ENCODE measurements at places on chromosomes 2 and 18.

DNA sequence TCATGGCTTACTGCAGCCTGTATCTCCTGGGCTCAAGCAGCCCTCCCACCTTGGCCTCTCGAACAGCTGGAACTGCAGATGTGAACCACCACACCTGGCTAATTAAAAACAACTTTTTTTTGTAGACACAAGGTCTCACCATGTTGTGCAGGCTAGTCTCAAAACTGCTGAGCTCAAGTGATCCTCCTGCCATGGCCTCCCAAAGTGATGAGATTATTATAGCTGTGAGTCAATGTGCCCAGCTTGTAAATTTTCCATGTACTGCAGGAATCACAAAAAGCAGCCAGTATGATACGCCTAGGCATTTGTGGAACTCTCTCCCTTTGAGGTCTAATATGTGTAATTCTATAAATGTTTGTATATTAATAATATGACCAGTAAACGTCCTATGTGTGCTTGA lies 59.9 kb downstream of the MSH6 start:
- DNase-seq = no peak

- DNase-seq = no peak
Measured at GRCh38 chr2:25085761-25086560, 44.1 kb downstream of the EFR3B start.

DNA sequence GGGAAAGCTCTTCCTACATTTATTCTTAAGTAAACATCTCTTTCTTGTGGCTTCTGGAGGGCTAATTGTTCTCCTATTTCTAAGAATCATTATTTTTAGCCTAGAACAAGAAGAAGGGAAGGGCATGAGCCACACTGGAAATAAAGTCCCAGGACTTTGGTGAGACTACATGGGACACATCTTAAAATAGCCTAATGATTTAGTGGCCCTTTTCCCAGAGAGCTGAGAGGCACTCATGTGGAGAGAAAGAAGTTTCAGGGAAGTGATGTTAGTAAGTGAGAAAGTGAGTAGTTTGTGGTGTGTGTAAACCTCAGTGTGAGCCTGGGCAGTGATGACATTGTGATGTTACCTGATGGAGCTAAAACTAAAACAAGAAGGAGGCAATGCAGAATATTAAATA lies 14.6 kb downstream of the ITGA4 start:
- DNase-seq = no peak

DNA sequence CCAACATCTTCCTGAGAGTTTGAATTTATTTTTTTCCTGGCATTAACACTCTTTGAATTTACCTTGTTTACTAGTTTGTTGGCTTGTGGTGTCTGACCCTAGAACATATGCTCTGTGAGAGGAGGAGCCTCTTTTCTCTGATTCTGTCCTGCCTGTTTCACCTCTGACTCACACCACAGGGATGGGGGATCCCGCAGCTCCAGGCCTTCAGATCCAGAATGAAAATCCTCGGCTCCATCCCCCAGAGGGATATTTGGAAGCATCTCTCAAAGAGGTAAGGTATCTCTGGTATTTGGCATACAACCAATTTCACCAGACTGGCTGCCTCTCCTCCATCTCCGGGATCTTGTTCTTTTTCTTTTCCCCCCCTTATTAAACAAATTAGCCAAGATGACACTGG lies 104.7 kb downstream of the GPR39 start:
- no peak for DNase-seq

DNA sequence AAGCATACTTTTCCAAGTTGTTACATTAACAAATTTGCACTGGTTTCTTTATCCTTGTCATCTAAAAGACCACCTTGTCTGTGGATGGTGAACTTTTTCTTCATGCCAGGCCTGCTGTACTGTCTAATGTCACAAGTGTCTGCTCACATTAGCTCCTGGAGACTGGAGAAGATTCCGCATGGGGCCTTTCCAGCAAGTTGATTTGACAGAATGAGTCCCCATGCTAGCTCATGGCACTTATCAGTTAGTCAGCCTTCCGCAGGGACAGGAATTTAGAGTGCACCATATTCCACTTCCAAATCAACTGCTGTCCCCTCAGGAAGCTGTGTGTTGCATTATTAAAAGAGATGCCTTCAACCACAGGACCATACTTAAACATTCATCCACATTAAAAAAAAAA lies 41.4 kb upstream of the LRPPRC start:
- no peak for DNase-seq

DNA sequence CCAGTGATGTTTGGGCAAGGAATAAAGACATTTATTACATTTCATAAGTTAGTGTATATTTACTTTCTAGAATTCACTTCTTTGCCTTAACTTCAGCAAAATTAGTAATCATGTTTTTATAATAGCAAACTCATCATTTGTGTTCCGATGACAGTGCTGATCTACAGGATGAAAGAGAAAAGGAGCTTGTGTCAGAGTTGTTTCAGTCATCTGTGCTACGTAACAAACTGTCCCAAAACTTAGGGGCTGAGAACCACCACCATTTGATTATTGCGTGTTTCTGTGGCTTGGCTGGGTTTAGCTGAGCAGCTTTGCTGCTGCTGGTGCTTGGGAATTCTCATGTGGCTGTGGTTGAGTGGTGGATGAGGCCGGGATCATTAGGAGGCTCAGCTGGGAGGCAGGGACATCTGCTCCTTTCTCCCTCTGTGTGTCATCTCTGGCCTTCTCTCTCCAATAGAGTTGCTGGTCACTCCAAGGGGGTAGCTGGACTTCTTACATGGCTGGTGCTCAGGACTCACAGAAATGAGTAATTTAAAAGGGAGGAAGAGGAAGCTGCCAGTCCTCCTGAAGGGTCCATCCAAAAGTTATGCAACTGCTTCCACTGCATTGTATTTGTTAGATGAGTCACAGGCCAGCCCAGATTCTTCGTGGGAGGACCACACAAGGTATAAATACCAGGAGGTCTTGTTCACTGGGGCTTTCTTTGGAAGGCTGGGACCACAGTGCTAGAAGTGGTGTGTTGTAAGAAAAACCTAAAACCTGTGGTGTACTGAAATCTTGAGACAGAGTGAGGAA lies 43.4 kb upstream of the HAAO start:
- no peak for DNase-seq

GRCh38 chr2:34201099-34201498 lies 602.0 kb upstream of the FAM98A start:
- DNase-seq = no peak

DNA sequence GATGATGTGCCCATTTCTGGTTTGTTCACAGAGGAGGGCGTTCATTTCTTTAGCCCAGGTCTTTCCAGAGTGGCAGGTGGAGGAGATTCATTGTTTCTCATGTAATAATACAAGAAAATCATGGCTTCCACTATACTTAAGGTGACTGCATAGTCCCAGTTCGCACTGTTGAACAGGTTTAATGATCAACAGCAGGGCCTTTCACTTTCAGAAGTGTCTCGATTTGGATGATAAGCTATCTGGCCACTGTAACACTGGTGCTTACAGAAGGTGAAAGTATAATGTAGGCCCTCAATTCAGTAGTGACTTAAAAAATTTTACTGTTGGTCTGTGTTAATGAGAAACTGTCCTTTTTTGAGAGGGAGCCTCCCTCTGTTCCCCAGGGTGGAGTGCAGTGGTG lies 1.4 kb downstream of the RMC1 start:
- no peak for DNase-seq

GRCh38 chr2:15890124-15890754 lies 50.1 kb upstream of the MYCN start:
- DNase-seq = no peak

GRCh38 chr2:45505138-45505537 lies 105.9 kb downstream of the SRBD1 start:
- DNase-seq = no peak

DNA sequence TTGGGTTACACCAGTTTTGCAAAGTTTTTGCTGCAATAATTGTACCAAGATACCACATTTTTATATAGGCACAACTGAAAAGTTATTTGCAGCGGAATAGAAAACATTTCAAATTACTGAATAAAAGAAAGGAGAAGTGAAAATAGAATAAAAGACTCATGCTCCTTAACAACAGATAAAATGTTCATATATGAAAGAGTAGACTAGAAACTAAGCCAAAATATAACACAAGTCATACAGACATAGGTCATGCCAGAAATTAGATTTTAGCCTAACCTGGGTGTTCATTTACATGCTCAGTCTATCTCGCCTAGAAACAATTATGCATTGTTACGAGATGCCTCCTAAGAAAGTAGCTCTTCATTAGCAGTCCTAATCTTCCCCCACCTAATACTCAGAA lies 16.4 kb upstream of the MAP3K20 start:
- DNase-seq = no peak

DNA sequence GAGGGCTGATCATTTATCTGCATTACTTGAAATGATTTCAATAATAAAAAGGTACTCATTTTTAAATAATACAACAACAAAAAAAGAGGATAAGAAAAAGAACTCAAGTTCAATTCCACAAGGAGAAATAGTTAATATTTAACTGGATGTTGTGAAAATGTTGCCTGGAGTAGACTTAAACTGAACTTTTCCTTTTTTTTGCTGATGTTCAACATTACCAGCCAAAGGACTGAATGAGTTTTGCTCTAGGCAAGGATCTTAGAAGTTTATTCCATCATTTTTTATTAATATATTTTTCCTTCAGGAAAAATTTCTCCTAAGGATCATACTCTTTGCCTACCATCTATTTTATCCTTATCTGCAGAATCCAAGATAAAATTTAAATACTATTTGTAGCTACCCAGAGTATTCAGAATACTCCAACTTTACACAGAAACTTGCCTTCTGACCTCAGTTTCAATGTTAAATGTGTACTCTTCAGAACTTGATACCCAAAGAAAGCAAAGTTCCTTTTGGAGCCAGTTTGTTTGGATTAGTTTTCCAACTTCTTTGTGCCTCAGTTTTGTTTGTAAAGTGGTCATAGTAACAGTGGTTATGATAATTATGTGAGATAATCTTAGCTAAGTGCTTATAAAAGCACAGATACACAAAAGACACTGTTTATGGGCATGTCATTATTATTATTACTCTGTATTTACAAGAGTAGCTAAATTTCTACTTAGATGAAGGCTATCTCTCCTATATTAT lies 12.8 kb downstream of the CKAP2L start:
- no peak for DNase-seq

- no peak for DNase-seq
Measured at GRCh38 chr2:42021464-42021863, 26.4 kb upstream of the PKDCC start.

- DNase-seq = peak; percentile 35
Measured at GRCh38 chr2:240579771-240580614, 6.5 kb upstream of the CAPN10 start.

DNA sequence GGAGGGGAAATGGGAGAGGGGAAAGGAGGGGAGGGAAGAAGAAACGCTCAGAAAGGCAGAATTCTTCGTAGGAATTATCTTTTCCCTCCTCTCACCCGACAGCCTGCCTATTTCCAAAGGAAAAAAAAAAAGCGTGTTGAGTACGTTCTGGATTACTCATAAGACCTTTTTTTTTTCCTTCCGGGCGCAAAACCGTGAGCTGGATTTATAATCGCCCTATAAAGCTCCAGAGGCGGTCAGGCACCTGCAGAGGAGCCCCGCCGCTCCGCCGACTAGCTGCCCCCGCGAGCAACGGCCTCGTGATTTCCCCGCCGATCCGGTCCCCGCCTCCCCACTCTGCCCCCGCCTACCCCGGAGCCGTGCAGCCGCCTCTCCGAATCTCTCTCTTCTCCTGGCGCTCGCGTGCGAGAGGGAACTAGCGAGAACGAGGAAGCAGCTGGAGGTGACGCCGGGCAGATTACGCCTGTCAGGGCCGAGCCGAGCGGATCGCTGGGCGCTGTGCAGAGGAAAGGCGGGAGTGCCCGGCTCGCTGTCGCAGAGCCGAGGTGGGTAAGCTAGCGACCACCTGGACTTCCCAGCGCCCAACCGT lies at the start of gene GAD1:
Gene GAD1 (plus strand): TSS at position 384 of the 589 bp plus-strand sequence. CDS start 1,705 bp downstream, outside the sequence.
- peak; percentile 44 for DNase-seq

GRCh38 chr18:79635427-79635726 lies 44.2 kb upstream of the CTDP1 start:
- DNase-seq = no peak

DNA sequence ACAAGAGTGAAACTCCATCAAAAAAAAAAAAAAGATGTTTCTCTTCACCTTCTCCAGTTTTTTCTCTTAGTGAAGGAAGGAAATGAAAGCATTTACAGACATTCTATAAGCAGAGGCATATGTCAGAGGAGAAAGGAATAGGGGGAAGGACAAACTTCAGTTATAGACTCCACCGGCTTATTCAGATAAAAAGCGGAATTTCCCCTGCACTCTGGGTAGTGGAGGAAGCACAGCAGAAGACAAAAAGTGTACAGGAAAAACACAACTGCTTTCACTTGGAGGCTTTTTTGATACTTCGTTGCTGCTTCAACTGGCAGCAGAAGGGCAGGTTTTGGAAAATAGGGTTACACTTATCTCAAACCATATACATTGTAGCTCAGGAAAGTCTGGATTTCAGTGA lies 3.2 kb upstream of the MGAT4A start:
- no peak for DNase-seq

- no peak for DNase-seq
Measured at GRCh38 chr2:224023188-224023587, 15.9 kb downstream of the SERPINE2 start.

- no peak for DNase-seq
Measured at GRCh38 chr2:224122542-224122941, 83.5 kb upstream of the SERPINE2 start.

GRCh38 chr2:5433855-5434254 lies 258.3 kb upstream of the SOX11 start:
- no peak for DNase-seq

- no peak for DNase-seq
Measured at GRCh38 chr18:52481116-52481515, 141.1 kb downstream of the DCC start.

GRCh38 chr2:223972656-223973102 lies 15.4 kb downstream of the MRPL44 start:
- no peak for DNase-seq

DNA sequence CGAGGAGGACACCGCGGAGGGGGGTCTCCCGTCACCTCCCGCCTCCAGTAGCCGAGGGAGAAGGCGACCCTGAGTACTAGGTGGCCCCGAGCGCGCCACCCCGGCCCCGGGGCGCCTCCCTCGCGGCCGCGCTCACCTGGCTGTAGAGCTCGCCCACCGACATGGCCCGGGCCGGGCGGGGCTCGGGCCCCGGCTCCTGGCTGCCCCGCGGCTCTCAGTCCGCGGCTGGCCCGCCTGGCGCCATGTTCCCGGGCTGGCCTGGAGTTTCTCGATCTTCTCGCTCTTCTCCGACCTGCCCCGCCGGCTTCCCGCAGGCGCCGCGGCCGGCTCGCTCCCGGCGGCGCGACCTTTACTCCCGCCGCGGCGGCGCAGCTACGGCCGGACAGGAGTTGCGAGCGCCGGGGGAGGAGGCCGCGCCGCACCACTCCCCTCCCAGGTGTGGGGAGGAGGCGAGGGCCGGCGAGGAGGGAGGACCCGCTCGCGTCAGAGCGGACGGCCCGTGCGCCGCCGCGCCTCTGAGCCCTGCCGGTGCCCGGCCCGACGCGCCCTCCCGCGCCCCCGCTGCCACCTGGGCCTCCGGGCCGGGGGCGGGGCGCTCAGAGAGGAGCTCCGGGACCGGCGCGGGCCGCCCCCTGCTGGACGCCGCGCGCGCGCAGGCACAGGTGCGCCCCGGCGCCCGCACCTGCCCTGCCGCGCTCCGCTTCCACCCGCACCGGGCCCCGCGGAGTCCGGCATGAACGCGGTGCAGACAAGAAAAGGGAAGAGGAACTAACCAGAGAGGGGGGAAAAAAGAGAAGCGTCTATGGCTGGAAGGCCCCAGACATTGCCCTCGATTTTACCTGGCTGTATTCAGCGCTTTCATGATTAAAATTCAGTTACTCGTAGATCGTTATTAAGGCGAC lies at the start of gene MYO5B:
Gene MYO5B (minus strand): TSS at position 517 of the 902 bp plus-strand sequence. CDS start 354 bp downstream, at position 163.
- no peak for DNase-seq

Data from NCI-H460 (cell line).